BJ (cell line): ENCODE measurements at places on chromosomes 7 and 10.
A peak's percentile ranks its signal among the peaks of the same experiment; 100 is the strongest.

- no peak for DNase-seq
Observed at GRCh38 chr10:29957236-29957635, 102.2 kb downstream of the JCAD start.

GRCh38 chr7:150955519-150956394 lies 22.4 kb downstream of the KCNH2 start:
- DNase-seq, result no peak

- DNase-seq, result no peak
Observed at GRCh38 chr10:119079599-119080520, 757 bp downstream of the EIF3A start.

DNA sequence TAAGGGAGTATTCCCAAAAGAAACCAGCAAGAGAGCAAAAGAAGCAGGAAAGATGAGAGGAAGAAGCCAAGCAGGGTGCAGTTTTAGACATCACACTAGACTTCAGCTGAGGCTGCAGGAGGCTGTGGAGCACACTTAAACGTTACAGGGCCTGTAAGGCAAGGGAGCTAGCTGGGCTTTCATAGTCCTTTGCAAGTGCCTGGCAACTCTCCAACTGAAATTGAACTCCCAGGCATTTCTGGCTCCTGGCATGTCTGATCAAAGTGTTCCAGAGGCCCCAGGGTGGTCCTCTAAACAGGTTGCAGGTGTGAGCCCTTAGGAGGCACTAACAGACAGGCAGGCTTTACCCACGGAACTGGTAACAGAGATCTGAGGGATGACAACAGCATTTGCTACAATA lies 750.2 kb downstream of the XPNPEP1 start:
- DNase-seq, result no peak

GRCh38 chr7:30252885-30253795 lies 31.3 kb upstream of the ZNRF2 start:
- no peak for DNase-seq

GRCh38 chr10:14276210-14276609 lies 54.5 kb downstream of the FRMD4A start:
- no peak for DNase-seq

DNA sequence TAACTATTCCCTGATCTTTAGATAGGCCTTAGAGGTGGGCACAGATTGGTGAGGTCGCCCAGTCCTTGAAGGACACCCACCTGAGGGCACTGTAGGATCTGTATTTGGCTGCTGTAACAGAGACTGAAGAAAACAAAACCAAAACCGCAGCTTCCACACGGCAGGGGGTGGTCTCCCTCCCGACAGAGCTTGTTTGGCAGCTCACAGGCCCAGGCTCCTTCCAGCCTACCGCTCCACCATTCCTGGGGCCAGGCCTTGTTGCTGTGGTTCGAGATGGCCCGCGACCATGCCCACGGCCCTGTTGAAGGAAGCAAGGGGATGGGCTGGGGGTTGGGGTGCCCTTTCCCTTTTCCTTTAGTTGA lies 30.4 kb downstream of the ZNF783 start:
- no peak for DNase-seq

DNA sequence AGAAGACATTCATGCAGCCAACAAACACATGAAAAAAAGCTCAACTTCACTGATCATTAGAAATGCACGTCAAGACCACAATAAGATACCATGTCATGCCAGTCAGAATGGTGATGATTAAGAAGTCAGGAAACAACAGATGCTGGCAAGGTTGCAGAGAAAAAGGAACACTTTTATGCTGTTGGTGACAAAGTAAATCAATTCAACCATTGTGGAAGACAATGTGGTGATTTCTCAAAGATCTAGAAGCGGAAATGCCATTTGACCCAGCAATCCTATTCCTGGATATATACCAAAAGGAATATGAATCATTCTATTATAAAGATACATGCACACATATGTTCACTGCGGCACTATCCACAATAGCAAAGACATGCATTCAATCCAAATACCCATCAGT lies 77.6 kb downstream of the C10orf90 start:
- no peak for DNase-seq

DNA sequence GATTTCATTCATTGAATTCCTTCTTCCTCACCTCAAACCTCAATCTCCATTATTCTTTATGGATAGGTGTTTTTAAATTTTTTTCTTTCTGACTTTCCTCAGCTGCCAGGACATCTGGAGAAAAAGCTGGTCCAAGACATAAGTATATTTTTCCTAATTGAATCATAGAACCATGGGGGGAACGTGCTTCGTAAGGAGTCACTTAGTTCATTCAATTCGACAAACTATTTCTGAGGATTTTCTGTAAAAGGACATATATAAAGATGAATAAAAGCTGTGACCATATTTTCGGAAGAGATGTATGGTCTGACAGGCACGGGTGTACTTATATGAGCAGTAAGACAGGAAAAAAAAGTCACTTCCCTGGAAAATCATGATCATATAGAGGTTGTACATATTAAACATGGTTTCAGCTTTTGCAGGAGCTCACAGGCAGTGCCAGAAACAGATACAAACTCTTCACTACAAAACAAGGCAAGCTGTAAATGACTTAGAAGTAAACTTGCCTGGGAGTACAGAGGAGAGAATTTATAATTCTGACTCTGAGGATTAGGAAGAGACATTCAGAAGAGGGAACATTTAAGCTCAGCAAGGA lies 88.2 kb upstream of the EGR2 start:
- DNase-seq, result no peak

- no peak for DNase-seq
Observed at GRCh38 chr7:142418326-142418725, 160.5 kb upstream of the PRSS58 start.

DNA sequence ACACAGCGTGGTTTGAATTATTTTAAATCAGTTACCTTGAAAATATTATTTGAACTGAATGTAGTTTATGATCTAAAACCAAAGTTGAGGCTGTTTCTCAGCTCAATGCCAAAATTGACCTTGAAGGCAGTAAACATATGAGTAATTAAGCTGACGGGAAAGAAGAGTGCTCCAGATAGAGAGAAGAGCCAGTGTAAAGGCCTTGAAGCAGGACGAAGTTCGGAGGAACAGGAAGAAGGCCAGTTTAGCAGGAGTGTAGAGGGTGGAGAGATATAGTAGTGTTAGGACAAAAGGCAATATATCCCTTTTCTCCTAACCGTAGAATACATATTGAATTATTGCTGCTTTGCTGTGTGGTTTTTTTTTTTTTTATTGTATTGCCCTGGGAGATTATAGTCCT lies 63.2 kb downstream of the CYP51A1 start:
- DNase-seq, result no peak

DNA sequence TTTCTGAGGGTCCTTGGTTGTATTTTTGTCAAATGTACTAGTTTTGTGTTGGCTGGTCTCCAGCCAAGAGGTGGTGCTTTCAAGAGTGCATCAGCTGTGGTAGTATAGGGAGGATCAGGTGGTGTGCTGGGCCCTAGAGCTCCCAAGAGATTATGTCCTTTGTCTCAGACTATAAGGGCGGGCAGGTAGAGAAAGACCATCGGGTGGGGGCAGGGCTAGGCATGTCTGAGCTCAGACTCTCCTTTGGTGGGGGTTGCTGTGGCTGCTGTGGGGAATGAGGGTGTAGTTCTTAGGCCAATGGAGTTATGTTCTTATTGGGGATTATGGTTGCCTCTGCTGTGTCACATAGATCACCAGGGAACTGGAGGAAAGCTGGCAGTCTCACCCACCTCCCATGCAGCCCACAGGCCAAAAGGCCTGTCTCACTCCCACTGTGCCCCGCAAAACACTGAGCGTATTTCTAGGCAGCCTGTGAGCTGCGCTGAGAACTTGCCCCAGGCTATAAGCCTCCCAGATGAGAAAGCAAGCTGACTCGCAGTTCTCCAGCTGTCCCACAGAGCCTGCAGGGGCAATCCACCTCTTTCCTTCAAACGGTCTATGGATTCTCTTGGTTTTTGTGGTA lies 1066.7 kb downstream of the GRM8 start:
- DNase-seq, result no peak

DNA sequence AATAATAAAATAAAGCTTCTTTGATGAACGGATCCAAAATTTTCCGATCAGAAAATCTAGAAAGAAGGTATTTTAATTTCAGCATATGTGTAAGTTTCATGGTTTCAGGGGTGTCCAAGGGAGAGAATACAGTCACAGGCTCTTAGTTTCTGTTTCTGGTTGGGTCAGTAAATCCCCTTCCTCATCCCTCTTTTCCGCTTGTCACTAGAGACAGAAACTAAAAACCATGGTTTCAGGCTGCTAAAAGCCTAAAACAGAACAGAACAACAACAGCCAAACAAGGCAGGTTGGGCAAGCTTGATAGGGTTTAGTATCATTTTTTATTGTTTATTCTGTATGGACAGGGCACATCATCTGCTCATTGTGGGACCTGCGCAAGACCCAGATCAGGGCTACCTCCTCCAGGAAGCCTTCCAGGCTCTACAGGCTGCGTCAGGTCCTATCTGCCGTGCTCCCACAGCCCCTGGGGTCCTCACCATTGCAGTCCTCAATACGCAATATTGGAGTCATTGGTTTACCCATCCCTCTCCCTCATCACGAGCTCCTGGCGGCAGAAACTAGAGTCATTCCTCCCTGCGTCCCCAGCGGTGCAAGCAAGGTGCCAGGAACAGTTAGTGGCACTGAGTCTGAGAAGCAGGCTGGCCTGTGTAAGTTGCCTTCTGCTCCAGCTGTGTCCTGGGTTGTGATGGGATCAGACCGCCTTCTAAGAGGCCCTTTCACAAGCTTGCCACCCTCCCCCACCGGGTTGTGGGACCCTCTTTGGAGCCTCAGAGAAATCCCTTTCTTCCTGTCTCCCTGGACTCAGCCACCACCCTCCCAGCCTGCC lies 70.2 kb upstream of the CUX1 start:
- no peak for DNase-seq

DNA sequence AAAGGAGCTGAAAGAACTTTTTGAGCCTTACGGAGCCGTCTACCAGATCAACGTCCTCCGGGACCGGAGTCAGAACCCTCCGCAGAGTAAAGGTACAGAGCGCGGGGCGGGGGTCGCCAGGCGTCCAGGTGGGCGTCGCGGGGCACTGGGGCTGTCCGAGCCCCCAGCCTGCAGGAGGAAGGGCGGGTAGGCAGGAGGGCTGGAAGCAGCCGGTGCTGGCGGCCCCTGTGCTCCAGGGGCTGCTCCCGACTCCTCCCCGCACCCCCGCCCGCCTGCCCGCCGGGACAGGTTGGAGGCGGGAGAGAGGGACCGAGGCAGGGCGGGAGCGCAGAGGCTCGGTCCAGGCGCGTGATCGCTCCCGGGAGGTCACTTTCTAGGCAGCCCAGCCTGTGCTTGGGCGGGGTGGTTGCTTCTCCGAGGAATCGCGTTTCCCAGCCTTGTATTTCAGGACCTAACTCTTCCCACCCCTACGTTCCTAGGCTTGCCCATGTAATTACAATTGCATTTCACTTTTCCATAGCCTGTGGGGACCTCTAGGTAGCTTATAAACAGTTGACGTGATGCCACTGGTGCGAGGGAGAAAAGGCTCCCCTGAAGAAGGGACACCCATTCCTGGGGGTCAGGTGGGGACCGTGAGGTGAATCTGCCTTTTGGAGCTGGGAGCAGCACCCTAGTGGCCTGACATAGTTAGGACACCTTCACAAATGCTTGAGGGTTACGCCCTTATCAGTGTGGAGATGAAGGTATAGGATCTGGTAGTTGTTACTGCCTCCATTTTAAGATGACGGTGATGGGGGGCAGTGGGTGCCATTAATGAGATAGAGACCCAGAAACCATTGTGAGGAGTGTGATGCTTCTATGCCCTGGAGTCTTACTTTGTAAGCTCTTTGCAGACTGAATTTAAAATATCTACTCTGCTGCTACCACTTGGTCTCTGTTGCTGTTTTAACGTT lies 148.2 kb downstream of the CELF2 start:
- DNase-seq, result no peak

DNA sequence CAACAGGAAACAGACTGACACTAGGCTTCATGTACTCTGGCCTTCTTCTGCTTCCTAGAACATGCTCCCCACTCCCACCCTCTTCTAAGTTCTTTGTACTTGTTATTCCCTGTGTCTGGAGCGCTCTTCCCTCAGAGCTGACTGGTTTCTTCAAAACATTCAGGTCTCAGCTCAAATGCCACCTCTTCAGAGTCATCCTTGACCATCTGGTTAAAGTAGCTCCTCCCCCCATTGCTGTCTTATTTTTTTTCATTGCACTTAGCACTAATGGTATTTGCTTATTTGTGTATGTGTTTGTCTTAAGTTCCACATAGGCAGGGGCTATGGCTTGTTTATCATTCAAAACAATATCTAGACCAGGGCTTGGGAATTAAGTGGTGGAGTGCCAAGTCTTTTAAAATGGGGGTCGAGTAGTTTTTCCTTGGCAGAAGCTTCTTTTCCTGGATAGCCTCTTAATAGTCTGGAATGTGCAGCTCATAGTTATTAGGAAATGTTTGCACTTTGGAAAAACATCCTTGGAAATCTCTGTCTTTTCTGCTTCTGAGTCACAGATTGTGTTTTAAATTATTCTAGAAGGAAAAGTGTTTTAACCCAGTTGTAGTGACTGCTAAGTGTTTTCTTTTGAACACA lies 60.0 kb downstream of the RALA start:
- DNase-seq, result peak; percentile 63

GRCh38 chr10:77253556-77254064 lies 384.0 kb downstream of the KCNMA1 start:
- no peak for DNase-seq

DNA sequence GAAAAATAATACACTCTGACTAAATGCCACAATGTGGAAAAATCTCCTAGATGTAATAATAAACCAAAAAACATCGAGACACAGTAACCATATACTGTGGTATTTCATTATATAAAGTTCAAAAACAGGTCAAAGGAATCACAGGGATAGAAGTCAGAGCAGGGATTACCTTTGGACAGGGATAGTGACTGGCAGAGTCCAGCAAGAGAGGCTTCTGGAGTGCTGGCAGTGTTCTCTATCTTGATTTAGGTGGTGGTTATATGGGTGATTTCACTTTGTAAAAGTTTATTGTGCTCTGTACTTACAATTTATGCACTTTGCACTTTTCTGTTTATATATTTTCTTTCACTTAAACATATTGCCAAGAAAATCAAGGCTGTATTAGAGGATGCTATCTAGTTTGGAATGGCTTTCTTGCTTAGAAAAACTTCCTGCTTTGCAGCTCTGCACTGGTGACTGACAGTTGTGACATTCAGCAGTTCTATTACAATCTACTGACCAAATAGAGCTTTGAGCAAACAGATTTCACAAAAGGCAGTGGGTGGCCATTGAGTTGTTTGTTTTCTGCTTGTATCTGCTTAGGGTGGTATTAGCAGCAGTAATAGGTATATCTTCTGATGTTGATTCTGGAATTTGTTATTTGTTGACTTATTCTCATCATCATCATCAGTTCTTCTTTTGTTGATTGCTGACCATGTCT lies 263.6 kb upstream of the LRGUK start:
- DNase-seq, result no peak

DNA sequence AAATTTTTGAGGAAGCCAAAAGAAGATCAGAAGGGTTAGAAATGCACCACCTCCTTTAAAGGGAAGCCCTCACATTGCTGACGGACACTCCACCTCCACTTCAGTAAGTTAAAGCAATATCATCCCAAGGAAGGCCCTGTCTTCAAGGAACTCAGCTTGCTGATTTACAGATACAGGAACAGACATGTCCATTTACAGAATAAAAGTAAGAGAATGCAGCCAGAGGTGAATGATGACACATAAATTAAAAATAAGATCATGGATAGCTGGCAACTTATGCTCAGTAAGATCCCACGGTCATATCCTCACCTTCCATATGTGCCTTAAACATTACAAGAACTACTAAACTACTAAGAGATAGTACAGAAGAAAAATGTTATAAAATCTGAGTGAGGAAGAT lies 20.4 kb downstream of the GRB10 start:
- DNase-seq, result no peak

GRCh38 chr7:86776136-86776535 lies 132.4 kb downstream of the GRM3 start:
- DNase-seq, result no peak

- no peak for DNase-seq
Observed at GRCh38 chr7:77944183-77945182, 145.9 kb downstream of the PHTF2 start.

- no peak for DNase-seq
Observed at GRCh38 chr7:135167365-135167917, 3.1 kb downstream of the CYREN start.
